NCI-H2171 (cell line): ENCODE measurements at places on chromosomes 4 and X.

DNA sequence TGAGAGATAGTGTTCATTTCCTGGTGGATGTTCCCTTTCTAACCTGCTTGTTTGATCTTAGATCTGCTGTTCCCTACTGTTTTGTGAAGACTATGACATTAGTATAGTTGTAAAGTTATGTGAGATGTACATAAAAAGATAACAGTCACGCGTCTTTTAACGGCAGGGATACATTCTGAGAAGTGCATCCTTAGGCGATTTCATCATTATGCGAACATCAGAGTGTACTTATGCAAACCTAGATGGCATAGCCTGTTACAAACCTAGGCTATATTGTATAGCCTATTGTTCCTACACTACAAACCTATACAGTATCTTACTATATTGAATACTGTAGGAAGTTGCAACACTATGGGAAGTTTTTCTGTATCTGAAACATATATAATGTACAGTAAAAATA, 50.4 kb downstream of the MCUB start:
- no peak for DNase-seq

- DNase-seq, result no peak
Measured at GRCh38 chr4:142725886-142726285, 120.2 kb downstream of the INPP4B start.

DNA sequence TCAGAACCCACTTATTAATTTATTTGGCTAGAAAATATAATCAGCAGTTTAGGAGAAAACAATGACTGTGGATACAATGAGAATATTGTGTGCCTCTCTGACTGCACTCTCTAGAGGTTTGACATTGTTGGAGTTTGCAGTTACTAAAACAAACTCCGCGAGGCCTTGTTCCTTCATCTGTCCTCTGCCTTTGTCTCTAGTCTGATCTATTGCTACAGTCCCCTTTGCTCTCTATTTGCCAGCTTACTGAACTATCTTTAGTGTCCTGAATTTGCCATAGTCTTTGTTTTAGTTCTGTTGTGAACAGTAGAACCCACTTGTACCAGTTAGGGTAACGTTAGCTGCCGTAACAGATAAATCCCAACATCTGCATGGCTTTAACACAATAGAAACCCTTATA, 81.4 kb upstream of the RPS6KA3 start:
- DNase-seq, result no peak

DNA sequence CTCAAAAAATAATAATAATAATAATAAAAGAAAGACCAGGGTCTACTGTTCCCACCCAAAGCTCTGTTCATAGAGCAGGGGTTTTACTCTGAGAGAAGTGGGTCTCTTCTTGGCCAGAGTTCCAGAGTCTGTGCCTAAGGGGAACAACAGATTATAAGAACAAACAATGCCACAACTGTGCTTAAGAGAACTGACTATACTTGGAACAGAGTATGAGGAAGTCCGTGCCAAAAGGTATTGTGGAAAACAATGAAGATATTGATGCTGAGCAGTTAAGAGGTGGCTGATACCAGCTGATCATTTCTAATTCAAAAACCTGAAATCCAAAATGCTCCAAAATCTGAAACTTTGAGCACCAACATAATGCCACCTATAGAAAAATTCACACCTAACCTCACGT, 229.6 kb downstream of the FBXO8 start:
- no peak for DNase-seq

DNA sequence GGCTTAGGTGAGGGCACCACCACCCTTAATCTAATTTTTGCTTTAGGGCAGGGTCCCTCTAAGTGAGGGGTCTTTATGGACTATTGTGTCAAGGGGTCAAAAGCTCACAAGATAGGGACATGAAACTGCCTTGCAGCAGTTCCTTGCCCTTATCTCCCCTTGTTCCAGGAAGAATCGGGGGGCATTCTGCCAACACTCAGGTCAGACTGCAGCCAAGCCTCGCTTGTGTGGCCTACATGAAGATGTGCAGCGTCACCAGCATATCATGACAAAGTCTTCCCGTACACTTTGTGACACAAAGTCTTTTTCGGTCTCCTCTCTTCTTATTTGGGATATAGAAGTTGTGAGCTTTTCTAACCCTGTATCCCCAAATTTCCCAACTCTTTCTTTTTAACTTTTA, 17.5 kb upstream of the USP9X start:
- no peak for DNase-seq
